Putamen (tissue), 1 donor: ENCODE measurements at places on chromosomes 1 and 21.
A peak's percentile ranks its signal among the peaks of the same experiment; 100 is the strongest.

- no peak for DNase-seq
Observed at GRCh38 chr1:173661271-173661670, 8.4 kb downstream of the ANKRD45 start.

DNA sequence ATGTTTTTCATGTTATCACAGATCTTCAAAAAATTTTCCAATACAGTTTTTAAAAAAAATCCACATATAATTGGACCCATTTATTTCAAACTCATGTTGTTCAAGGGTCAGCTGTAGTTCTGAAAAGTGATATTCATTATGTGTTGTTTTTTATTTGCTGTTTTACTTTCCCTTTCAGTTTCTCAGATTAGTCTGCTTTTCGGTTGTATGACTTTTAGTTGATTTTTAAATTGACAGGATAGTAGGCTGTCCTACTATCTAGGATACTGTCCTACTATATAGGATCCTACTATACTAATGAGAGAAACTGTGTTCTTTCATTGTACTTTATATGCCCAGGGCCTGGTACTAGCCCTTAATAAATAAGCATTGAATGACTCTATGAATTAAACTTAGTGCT, 33.6 kb upstream of the GPR52 start:
- DNase-seq, result no peak

GRCh38 chr1:39046613-39047210, 20.6 kb downstream of the NDUFS5 start:
- no peak for DNase-seq

GRCh38 chr1:109466452-109467300, at the start of gene SYPL2:
SYPL2 (plus strand) TSS chr1:109466546; CDS start chr1:109466844, 298 bp downstream.
- no peak for DNase-seq

GRCh38 chr1:111506561-111506960, 3.1 kb upstream of the ADORA3 start:
- DNase-seq, result no peak

- DNase-seq, result peak; percentile 83
Observed at GRCh38 chr1:34164771-34165391, at the start of gene CSMD2. CSMD2 (minus strand) TSS chr1:34165230; CDS start chr1:34165097, 133 bp downstream.
